ENCODE measurements at places on chromosomes 2 and 18. TPM values are rescaled to one million over a fixed set of nuclear protein-coding genes. Genes with fewer than 3 reads are reported as not detected.

SERPINB3 gene
- total RNA-seq: not detected

CNGA3 gene
- total RNA-seq: not detected

CNOT11 gene
- total RNA-seq: 27.8 TPM

DNA sequence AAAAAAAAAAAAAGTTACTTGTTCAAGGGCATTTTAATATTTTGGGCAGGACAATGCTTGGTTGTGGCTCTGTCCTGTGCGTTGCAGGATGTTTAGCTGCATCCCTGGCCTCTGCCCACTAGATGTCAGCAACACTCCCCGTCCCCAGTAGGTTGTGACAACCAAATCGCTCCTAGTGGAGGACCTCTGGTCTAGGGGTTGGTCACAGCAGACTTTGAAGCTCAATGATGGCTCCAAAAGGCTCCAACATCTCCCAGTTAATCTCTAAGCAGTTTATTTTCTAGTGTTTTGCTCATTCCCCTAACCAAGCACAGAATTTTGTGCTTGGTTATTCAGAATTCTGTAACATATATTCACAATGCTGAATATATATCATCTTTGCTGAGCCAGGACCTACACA is 67.0 kb downstream of the CHRNA1 start:
- no peak for DNase-seq

DNA sequence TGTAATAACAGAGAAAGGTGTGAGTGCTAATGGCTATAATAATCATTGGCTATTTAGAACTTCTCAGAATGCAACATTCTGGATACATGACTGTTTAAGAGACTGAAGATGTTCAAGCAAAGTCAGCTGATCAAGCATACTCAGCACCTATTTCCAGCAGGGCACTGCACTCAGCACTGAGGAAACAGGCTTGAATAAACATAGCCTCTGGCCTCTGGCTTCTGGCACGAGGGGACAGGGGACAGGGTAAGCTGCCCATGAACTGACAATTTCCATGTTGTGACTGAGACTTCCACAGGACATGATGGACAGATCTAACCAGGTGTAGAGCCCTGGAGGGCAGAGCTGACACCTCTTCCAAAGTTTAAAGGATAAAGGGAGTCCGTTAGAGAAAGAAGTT is 1.3 kb downstream of the MARCO start:
- no peak for DNase-seq

DNA sequence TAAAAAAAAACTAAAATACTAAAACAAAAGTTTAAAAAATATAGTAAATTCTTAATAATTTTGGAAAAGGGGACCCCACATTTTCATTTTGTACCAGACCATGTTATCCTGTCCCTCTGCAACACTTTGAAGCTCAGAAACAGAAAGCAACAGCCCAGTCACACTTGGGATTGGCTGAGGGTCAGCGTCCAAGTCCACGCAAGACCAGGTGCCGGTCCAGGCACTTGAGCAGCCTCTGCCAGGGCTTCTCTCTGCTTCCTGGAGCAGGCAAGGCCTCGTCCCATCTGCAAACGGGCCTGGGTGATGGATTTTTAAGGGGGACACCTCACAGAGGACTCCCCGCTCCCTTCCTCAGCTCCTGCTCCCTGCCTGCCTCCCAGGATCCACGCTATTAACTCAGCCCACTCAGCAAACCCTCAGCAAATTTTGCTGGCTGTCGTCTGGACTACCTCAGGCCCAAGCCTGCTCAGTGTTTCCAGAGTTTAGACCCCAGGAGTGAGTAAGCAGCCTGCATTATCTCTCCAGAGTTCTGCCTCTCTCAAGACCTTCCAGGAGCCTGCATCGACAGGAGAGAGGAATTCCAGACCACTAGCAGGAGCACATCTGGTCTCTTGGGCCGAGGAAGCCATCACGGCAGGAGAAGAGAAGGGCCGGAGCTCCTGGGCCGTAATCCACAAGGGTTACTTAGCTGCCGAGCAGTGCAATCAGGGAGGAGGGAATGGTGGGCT is 88.7 kb upstream of the STPG4 start:
- DNase-seq: no peak

DNA sequence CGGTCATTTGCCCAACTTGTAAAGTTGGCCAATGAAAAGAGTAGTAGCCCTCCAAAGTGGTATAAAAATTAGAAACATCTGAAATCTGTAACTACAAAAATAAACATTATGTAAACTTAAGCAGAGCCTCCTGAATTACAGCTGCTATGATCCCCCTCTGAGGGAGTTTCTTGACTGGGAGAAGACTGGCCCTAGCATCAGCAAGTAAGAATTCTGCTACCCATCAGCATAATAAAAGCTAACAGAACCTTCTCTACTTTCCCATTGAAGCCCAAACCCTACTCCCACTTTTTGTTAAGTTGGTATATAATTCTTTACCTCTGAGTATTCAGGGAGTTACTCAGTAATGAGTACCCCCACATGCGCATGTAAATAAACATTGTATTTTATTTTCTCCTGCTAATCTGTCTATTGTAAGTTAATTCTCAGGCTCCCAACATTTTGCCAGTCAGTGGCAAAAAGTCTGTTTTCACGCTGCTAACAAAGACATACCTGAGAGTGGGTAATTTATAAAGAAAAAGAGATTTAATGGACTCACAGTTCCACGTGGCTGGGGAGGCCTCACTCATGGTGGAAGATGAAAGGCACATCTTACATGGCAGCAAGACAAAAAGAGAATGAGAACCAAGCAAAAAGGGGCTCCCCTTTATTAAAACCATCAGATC is 71.3 kb downstream of the MYL12B start:
- DNase-seq: no peak

GRCh38 chr18:75230163-75231052 is 19.8 kb downstream of the TSHZ1 start:
- no peak for DNase-seq

DNA sequence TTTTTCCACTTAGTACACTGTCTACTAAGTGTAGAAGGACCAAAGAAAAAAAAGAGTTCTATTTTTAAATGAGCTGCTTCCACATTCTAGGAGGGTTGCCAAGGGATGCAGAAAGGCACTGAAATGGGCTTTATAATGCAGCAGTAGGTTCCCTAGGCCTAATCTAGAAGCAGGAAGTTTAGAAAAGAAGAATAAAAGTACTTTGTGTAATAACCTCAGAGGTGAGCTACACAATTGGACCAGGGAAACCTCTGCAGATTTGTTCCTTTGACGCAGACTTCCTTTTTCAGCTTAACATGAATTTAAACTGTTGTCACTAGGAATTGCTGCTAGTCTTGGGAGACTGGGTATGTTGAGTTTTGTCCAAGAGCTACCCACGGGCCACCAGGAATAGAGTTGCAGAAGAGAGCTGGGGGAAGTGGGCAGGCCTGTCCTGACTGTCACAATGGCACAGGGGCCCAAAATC is 34.6 kb upstream of the RAB1A start:
- DNase-seq: no peak

GRCh38 chr18:62280786-62281185 is 44.3 kb upstream of the TNFRSF11A start:
- no peak for DNase-seq

DNA sequence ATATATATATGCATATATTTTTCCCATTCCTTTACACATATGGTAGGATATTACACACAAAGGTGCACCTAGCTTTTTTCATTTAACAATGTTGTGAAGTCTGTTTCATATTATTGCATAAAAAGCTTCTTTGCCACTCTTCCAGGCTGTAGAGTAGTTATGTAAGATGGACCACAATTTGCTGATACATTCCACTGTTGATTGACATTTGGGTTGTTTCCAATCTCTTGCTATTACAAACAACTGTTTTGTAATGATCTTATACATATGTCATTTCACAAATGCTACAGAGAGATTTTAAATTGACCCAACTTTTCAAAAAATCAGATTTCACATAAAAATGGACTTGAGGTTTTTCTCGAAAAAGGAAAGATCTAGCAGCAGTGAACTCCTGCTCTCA is 301.4 kb downstream of the CDCA7 start:
- no peak for DNase-seq

- DNase-seq: no peak
Measured at GRCh38 chr2:237405006-237405559, 8.9 kb downstream of the COL6A3 start.

DNA sequence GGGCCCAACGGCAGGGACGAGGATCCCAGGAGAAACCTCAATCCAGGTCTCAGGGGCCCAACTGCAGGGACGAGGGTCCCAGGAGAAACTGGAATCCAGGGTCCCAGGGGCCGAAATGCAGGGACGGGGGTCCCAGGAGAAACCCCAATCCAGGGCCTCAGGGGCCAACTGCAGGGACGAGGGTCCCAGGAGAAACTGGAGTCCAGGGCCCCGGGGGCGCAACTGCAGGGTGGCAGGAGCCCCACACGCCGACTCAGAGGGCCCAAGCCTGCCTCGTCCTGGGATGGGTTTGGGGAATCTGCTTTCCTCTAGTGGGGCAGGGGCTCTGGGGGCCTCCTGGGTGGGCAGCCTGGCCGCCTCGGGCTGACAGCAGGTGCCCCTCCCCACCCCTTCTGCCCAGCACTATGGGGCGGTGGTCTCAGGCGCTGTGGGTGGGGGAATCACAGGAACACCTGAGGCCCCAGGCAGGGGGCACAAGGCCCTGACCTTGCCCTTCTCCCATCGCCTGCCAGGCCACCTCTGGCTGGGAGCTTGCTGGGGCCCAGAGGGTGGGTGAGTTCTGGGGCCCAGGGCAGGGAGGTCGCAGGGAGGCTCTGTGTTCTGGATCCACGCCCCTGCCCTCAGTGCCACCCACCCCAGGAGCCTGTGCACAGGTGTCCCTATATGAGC is 7.1 kb downstream of the RTP5 start:
- DNase-seq: no peak

GRCh38 chr2:217710211-217710765 is 292.5 kb downstream of the TNS1 start:
- DNase-seq: no peak

- no peak for DNase-seq
Measured at GRCh38 chr18:23956483-23956882, 58.1 kb upstream of the TTC39C start.

GRCh38 chr18:45617284-45617683 is 2.0 kb downstream of the SLC14A2 start:
- DNase-seq: peak; percentile 74

All from thoracic aorta (tissue), 2 donors.